ENCODE measurements at places on chromosomes 2 and 18.

GRCh38 chr2:98769784-98770183 lies 38.9 kb upstream of the MGAT4A start:
- no peak for DNase-seq

DNA sequence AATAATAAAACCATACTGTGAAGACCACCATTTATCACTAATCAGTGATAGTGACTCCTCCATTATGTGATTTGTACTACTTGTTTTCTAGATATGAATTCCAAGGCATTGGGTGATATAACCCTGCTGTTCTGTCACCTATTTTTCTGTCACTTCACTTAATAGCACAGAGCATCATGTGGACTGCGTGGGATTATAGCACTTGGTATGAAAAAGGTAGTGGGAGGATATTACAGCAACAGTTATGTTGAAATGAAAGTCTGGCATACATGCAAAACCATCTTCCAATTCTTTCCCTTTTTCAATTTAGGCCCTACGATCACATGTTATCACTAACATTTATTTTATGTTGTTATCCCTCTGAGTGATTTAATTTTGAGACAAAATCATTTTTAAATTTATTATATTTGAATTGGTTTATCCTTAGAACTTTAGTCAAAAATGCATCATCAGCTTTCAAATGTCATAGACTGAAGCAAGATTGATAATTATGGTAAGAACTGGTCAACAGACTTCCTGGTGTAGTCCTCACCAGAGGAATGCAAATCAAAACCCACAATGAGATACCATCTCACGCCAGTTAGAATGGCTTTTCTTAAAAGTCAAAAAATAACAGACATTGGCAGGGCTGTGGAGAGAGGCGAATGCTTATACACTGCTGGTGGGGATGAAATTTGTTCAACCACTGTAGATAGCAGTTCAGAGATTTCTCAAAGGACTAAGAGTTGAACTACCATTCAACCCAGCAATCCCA lies 242.6 kb downstream of the IKZF2 start:
- no peak for DNase-seq

- no peak for DNase-seq
Observed at GRCh38 chr2:165274698-165275097, 35.5 kb downstream of the SCN2A start.

DNA sequence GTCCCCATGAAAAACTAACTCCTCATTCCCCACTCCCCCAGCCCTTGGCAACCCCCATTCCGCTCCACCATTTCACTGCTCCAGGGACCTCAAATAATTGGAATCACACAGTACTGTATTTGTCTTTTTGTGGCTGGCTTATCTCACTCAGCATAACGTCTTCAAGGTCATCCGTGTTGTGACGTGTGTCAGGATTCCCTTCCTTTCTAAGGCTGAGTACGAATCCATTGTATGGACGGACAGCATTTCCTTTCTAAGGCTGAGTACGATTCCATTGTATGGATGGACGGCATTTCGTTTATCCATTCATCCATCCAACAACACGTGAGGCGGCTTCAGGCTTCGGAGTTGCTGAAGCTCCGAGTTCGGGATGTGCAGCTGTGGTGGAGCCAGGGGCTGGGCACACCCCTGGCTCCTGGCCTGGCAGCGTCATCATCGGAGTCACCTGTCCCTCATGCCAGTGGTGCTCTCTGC lies 1.2 kb upstream of the ASB1 start:
- DNase-seq: no peak

DNA sequence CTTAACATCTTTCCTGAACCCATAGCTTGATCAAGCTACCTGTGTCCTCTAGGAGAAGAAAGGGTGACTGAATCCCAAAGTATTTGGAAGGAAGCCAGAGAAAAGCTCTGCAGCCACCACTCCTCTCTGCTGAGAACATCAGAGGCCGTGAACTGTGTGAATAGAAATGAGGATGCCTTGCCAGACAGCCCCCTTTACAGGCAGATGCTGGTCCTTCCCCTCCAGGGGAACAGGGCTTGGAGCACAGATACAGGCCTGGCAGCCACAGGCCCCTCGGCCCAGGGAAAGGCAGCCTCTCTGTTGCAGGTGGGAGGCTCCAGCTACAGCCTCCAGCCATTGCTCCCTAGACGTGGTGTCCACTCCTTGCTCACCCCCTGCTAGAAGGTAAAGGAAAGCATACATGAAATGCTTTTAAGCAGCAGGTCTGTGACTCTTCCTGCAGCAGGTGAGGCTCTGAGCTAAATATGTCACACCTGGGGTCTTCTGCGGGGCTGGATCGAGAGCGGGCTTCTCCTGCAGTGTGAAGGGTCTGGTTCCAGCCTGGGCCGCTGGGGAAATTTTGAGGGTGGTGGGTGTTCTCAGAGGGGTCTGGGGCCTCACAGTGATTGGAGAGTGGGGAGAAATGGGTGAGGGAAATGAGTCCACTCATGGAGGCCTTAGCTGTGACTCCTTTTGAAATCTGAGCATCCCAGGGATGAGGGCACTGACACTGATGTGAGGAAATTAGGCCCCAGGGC lies 234.0 kb downstream of the KLHL29 start:
- DNase-seq: no peak

DNA sequence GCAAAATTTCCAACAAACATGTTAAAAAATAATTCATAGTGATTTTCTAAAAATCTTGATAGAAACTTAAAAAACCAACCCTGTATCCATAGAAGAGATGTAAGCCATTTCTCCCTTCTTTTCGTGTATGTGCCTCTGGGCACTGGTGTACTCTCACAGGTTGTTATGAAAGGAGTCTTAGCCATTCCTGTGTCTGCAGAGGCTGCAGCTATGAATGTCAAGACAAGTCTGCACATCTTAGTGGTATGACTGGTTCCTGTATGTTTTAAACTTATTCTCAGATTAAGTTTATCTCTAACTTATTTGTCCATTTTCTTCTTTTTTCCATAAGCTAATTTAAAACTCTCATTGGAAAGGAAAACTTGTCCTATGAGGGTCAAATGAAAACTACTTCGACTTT lies 84.0 kb downstream of the DPP4 start:
- no peak for DNase-seq

DNA sequence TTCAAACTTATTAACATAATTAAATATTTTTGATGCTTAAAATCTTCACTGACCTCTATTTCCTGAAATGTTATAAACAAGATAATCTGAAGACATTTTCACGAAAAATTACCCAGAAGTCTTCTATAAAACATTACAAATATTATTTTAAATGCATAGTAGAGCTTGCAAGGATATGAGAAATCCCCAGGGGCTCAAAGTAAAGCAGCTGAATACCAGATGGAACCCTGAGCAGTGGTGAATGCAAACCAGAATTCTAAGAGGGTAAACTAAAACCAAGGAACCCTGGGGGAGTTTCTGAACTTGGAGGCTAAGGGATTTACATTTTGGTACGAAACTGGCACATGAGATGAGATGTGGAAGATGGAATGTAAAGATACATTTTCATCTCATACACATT lies 83.6 kb downstream of the FSHR start:
- DNase-seq: no peak

GRCh38 chr2:102940684-102941083 lies 178.9 kb downstream of the TMEM182 start:
- DNase-seq: no peak

All from mesenteric fat pad (tissue), 1 donor.